ENCODE measurements at places on chromosomes 6 and 20. TPM values are rescaled to one million over a fixed set of nuclear protein-coding genes. Genes with fewer than 3 reads are reported as not detected.

DNA sequence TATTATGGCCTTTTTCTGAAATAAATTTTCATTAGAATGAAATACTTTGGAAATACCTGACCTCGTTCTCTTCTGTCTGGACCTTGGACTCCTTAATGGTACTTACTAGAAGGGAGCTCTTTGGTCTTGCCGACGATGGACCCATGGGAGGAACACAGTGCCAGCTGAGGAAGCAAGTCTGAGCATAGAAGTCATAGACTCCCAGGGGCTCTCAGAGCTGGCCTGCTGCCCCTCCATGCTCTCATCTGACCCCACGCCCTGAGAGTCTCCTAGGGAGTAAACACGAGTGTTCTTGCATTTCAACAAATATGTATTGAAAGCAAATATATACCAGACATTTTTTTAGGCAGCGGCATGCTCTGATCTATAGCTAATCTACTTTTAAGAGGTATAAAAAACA, 87.8 kb downstream of the PLEKHG1 start:
- H3K27ac ChIP-seq, result no peak overlapping the region
- peaks cover 7% of the 10 kb centered on the region for H3K4me1 ChIP-seq
- no peaks in the 10 kb centered on the region for H3K27me3 ChIP-seq
- no peak overlapping the region for H3K4me3 ChIP-seq
- no peaks in the 10 kb centered on the region for H3K36me3 ChIP-seq

DNA sequence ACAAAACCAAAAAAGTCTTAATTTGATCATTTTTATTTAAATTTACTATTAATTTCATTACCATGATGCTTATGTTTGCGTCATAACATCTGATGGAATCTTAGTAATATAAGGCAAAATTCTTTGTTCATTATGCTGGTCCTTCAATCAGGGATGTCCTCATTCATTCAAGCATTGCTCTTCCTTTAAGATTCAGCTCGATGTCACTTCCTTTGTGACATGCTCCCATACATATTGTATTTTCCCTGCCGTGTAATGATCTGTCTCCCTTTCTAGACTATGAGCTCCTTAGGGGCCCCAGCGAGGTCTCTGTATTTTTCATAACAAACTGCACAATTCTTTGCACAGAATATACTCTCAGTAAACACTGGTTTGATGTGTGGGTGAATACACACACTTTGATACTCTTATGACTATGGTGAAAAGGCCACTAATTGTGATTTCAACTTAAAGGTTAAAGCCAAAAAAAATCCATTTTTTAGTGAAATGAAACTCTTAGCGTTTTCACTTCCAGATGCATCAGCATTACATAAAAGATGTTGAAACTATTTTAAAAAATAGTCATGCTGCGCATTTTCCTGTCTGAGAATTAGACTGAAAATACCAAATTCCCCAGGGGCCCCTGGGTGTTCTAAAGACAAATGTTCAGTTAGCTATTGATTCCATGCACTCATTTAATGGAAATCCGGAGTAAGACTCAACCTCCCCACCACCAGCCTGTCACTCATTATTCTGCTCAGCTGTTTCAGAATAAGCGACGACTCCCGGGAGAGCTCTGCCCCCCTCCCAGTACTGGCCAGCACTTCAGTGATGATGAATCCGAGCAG, 169.7 kb downstream of the ATXN1 start:
- H3K27ac ChIP-seq, result no peak overlapping the region
- H3K36me3 ChIP-seq, result no peaks in the 10 kb centered on the region
- DNase-seq, result no peak
- no peaks in the 10 kb centered on the region for H3K4me1 ChIP-seq
- no peaks in the 10 kb centered on the region for H3K27me3 ChIP-seq

DNA sequence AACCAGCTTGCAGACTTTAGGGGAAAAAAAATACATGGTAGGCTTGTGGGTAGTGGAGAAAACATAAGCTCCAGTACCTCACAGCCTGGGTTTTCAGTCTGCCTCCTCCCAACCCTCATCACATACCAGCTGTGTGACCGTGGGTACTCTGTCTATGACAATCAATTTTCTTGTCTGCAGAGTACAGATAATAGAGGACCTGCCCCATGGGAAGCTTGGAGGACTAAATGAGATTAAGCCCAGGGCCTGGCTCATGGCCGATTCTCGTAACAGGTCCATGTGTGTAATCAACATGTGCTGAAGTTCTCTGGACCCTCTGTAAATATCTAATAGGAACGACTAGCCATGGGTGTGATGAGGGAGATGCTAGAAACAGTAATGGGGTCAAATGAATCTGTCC, 34.0 kb downstream of the NT5E start:
- H3K36me3 ChIP-seq, result no peaks in the 10 kb centered on the region
- no peak for DNase-seq
- H3K4me3 ChIP-seq, result no peak overlapping the region

- H3K27ac ChIP-seq, result no peak overlapping the region
- H3K4me1 ChIP-seq, result no peaks in the 10 kb centered on the region
- no peak for DNase-seq
- no peaks in the 10 kb centered on the region for H3K36me3 ChIP-seq
- no peaks in the 10 kb centered on the region for H3K27me3 ChIP-seq
- H3K4me3 ChIP-seq, result no peak overlapping the region
These were observed 16.5 kb upstream of the RPN2 start for GRCh38 chr20:37162646-37163045.

DNA sequence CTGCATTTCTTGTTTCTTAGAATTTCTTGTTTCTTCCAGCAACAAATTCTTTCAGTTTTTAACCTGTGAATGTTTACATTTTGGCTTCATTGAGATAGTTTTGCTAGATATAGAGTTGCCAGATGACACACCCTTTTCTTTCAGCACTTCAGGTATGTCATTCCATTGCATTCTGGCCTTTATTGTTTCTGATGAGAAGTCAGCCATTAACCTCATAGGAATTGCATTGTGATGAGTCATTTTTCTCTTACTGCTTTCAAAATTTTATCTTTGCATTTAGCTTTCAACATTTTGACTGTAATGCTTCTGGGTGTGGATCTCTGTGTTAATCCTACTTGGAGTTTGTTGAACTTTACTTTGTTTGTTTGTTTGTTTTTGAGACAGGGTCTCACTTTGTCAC, 440.3 kb upstream of the HS3ST5 start:
- no peak overlapping the region for H3K27ac ChIP-seq
- H3K4me3 ChIP-seq, result no peak overlapping the region
- no peaks in the 10 kb centered on the region for H3K4me1 ChIP-seq
- no peaks in the 10 kb centered on the region for H3K36me3 ChIP-seq
- H3K27me3 ChIP-seq, result no peaks in the 10 kb centered on the region
- DNase-seq, result no peak

DNA sequence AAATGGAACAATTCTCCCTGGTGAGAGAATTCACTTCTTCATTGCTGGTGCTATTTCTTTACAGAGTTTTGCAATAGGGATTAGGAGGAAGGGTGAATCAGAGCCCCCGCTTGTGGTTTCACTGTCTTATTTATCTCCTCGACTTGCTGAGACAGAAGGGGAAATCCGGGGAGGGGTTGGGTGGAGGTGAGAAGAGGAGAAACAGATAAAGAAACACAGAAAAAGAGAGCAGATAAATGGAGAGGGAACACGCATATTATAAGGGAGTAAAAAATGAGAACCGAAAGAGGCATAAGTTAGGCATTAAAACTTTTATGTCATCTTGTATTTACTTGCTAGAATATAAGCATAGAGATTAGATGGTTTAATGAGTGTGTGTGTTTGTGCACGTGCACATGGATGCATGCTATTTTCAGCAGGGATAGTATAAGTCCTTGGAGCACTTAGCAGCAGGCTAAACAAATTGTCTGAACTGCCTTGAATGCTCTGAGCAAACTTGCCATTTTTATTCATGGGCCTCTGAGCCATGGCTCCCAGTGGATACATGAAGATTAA, 105.0 kb downstream of the OLIG3 start:
- H3K27me3 ChIP-seq, result no peaks in the 10 kb centered on the region
- H3K27ac ChIP-seq, result peak overlapping the region; percentile 81

- H3K36me3 ChIP-seq, result no peaks in the 10 kb centered on the region
- no peak overlapping the region for H3K27ac ChIP-seq
- H3K4me1 ChIP-seq, result no peaks in the 10 kb centered on the region
- DNase-seq, result no peak
These were observed 112.2 kb upstream of the ADTRP start for GRCh38 chr6:11890849-11891248.

DNA sequence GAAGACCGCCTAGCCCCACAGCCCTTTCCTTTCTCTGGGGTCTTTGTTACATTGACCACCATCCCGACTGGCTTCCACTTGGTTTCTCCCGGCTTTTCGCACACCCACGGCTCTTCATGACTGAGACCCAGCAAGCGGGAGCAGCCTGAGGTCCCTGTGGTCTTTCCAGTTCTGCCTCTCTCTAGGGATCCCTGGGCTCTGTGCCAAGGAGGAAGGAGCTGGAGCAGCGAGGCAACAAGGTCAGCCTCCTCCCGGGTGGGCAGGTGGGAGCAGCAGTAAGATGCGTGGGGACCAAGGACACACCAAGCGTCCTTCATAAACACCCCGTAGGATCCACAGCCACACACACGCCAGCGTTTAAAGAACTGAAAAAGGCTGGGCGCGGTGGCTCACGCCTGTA, 29.6 kb upstream of the MRGBP start:
- no peaks in the 10 kb centered on the region for H3K27me3 ChIP-seq
- no peak overlapping the region for H3K27ac ChIP-seq
- H3K4me1 ChIP-seq, result peaks cover 9% of the 10 kb centered on the region

- DNase-seq, result no peak
- H3K4me3 ChIP-seq, result no peak overlapping the region
These were observed 5.6 kb downstream of the ARFRP1 start for GRCh38 chr20:63702036-63702665.

GRCh38 chr20:24583169-24583792, 113.9 kb downstream of the SYNDIG1 start:
- H3K4me3 ChIP-seq, result no peak overlapping the region
- no peak for DNase-seq
- H3K36me3 ChIP-seq, result no peaks in the 10 kb centered on the region
- H3K4me1 ChIP-seq, result no peaks in the 10 kb centered on the region
- peaks cover 23% of the 10 kb centered on the region for H3K27me3 ChIP-seq

GRCh38 chr20:23086931-23087411, 847 bp upstream of the CD93 start:
- H3K4me1 ChIP-seq, result peaks cover 22% of the 10 kb centered on the region
- no peak for DNase-seq

DNA sequence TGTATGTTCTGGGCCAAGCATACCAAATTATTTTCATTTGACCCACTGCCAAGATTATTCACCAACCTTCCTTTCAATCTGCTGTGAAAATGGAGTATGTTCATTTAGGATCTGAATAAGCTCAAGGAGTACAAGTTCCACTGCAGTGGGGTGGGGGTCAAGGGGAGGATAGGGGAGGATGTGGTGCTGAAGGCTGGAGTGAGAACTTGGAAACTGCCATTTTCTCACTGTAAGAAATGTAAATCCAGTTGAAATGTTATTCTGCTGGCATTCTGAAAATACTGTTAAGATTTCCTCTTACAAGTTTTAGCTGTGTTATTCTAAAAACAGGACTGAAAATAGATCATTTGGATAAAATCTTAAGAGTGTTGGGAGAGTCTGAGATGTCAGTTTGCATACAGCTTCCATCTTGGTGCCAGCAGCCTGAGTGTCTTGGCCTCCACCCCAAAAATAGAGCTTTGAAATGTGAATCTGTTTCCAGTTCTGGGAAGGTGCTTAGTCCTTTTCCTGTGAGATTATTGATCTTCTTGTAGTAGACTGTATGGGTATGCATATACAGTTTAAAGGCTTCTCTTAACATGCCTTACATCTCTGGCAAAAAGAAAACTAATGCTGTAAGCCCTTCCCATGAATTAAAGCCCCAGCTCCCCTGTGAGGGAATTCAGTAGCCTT, 84.3 kb downstream of the CTNNBL1 start:
- H3K4me3 ChIP-seq, result no peak overlapping the region
- no peak for DNase-seq
- H3K36me3 ChIP-seq, result peaks cover 29% of the 10 kb centered on the region
- no peaks in the 10 kb centered on the region for H3K27me3 ChIP-seq
- peaks cover 4% of the 10 kb centered on the region for H3K4me1 ChIP-seq

Gene ADRM1
- total RNA-seq, result 72.9 TPM

Gene TOX2
- 3.0 TPM for total RNA-seq

Gene DEFB132
- not detected for total RNA-seq

Gene CST5
- not detected for total RNA-seq

Gene FAM135A
- 7.8 TPM for total RNA-seq

Gene OR2H2
- not detected for total RNA-seq

Gene TBCC
- 58.5 TPM for total RNA-seq

Gene SLC22A2
- total RNA-seq, result not detected
